ENCODE measurements at places on chromosomes 11 and 22. TPM values are rescaled to one million over a fixed set of nuclear protein-coding genes. Genes with fewer than 3 reads are reported as not detected.

Gene MS4A10
- not detected for total RNA-seq

DNA sequence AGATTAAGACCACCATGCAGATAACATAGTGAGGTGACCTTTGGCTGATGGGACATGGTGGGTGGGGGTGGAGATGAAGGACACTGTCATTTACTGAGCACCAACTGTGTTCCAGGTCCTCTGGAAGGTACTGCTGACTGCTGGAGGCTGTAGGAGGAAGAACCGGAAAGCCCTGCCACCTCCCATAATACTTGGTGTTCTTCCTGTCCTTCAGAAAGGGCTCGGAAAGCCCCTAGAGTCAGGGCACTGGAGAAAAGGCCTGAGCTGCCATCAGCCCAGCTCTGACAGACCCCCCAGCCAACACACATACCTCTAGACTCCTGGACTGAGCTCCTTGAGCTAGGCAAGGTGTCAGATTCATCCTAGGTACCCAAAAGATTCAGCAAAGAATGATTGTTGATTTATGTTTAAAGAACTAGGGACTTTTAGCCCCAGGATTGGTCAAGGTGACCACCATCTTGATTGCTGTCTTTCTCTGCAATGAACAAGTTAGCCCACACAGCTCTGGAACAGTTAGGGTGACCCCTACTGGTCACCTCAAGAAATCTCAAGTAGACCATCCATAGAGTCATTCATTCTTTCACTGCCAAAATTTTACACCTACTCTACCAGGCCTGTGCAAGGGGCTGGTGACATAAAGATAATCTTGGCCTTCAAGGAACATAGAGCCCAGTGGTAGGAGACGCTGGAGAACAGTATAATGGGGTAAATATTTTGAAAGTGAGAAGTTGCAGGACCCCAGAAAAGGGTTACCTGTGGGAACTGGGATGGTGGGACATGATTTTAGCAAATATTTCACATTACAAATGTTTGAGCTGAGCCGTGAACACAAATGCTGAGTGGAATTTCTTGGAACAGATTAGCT is 39.4 kb downstream of the IRAG1 start:
- no peak for DNase-seq

DNA sequence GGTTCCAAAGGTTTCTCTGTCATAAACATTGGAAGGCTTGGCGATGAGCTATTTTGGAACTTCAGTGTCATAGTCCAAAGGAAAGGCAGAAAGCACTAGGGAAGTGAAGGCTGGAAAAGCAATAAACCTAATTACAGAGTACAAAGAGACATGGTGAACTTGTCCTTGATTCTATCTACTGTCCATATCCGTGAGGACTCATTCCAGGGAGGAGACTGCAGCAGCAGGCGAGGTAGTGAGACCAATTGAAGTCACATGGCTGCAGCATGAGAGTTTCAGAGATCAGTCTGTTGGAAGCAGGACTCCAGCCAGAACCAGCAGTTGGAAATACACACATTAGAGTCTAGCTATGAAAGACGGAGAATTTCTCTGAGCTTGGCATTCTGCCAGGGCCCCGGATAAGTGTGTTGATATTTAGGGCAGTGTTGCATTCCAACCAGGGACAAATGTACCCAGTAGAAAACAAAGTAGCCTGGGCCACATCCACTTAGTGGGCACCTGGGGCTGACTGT is 54.1 kb upstream of the ARHGAP42 start:
- no peak for DNase-seq

Gene OR10D3
- not detected for total RNA-seq

- peak; percentile 40 for DNase-seq
Observed at GRCh38 chr11:76238551-76238950, 32.2 kb upstream of the WNT11 start.

- DNase-seq, result no peak
Observed at GRCh38 chr22:28068826-28069225, 149.8 kb upstream of the PITPNB start.

- no peak for DNase-seq
Observed at GRCh38 chr11:31106968-31107576, 262.5 kb downstream of the DCDC1 start.

GRCh38 chr11:124123622-124124021 is 8.4 kb downstream of the VWA5A start:
- no peak for DNase-seq

DNA sequence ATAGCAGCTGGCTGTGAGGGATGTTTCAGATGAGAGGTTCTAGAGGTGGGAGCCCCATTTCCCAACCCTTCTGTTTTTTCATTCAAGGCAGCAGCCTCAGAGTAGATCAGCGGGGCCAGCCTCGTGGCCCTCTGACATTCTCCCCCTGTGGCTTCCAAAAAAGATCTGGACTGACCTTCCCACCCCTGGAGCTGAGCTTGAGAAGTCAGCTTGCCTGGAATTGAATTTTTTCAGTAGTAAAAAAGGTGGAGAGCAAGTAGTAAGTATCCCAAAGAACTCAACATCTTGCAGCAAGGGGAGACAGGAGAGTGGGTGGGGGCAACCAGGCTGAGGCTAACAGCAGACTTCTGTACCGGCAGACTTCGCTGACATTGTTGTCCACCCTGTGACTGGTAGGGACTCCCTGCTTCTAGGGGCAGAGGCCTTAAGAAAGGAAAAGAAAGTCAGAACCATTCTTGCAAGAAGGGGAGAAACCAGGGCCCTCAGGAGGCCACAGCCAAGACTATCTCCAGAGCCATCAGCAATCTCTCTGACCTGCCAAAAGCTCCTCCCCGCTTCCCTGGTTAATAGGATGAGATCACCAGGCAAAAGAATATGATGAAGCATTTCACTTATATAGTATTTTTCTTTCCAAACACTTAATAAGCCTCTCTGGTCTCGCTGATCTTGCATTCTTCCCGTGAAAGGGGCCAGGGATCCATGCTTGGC is 2.0 kb upstream of the GRIK4 start:
- DNase-seq, result no peak

Gene HTR3B
- not detected for total RNA-seq

- no peak for DNase-seq
Observed at GRCh38 chr11:130525307-130525706, 76.9 kb downstream of the ADAMTS15 start.

Gene TRIM49
- total RNA-seq, result not detected

Gene PRR5L
- 15.3 TPM for total RNA-seq

GRCh38 chr11:92907671-92908070 is 61.8 kb upstream of the MTNR1B start:
- no peak for DNase-seq

DNA sequence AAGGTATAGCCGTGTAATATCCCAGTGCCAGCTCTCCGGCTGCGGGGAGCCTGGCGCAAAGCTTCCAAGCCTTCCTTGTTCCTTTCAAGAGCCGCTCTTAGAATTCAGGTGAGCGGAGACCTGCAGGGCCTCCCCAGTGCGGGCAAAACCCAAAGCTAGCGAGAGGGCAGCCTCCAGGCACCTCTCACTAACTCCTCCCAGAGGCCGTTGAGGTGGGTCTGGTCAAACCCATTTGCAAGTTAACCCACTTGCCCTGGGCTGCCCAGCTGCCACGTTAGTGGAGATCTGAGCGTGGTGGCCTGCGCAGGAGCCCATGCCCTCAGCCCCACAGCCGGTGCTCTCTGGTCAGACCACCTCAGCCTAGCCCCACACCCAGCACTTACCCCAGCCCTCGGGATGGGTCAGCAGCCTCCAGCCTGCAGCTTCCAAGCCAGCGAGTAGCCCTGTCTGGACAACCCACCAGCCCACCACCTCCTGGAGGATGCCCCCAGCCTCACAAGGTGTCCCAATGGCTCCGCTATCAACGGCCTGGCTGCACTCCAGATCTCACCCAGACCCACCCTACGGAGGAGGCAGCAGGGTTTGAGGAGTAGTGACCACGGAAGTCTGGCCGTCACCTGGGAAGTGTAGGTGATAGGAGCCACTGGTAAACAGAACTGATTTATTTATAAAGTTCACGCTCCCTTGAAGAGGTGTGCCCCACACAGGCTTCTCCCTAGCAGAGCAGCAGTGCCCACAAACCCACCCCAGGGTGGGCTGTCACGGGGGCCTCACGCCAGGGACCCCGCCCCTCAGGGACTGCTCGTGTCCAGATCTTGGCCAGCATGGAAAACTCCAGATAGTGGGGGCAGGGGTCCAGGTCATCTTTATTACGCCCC is 2.3 kb downstream of the ASCL2 start:
- peak; percentile 37 for DNase-seq

DNA sequence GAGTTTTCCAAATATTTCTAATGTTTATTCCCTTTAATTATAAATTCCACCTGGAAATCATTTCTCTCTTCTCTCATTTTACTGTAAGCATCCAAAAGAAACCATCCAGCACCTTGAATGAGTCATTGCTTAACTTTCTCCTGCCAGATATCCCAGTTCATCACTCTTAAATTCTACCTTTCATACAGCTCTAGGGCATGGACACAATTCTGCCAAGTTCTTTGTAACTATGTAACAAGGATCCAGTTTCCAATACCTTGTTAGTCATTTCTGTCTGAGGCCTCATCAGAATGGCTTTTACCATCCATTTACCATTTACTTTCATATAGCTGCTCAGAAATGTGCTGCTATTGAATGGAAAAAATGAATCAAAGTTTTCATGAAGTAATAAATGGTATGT is 455.4 kb upstream of the TENM4 start:
- no peak for DNase-seq

DNA sequence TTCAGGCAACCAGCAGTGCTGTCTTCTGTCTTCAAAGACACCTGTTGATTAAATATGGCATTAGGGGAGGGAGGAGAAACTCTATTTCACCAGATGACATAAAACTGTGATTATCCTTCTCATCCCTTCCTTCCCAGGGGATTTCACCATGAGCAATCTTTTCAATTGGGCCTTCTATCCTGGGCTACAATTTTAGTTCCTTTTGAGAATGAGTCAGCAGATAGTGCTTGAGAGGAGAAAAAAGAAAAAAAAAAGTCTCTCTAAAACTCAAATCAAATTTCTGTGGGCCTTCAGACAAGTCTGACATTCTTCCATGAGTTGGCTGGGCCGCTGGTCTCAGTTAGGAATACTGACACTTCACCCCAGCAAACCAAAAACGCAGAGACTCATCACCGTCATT is 7.2 kb downstream of the FLI1 start:
- no peak for DNase-seq

- DNase-seq, result peak; percentile 82
Observed at GRCh38 chr22:46292732-46293131, 3.9 kb upstream of the GTSE1 start.

DNA sequence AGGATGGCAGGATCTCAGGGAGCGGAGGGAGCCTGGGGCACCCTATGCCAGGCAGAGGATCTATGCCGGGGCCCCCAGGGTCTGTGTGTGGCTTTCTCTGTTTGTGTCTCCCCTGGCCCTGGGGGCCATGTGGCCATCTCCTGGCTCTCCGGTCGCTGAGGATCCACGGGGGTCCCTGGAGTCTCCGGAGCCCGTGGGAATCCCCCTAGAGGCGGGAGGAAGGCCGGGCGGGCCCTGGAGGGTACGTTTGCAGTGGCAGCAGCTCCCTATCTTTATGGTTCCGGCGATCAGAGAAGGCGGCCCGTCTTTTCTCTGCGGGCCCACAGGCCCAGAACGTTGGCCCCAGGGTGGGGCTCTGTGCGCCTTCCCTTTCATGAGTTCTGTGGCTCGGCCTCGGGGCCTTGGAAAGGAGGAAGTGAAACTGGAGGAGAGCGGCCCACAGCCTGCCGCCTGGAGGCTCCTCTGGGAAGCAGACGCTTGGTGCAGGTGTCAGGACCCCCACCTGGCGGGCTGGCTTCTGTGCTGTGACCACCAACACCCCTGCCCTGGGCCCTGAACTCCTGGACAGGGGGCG is 82.1 kb downstream of the KCNQ1 start:
- peak; percentile 83 for DNase-seq

GRCh38 chr22:36153501-36154422 is 6.8 kb downstream of the APOL3 start:
- no peak for DNase-seq

DNA sequence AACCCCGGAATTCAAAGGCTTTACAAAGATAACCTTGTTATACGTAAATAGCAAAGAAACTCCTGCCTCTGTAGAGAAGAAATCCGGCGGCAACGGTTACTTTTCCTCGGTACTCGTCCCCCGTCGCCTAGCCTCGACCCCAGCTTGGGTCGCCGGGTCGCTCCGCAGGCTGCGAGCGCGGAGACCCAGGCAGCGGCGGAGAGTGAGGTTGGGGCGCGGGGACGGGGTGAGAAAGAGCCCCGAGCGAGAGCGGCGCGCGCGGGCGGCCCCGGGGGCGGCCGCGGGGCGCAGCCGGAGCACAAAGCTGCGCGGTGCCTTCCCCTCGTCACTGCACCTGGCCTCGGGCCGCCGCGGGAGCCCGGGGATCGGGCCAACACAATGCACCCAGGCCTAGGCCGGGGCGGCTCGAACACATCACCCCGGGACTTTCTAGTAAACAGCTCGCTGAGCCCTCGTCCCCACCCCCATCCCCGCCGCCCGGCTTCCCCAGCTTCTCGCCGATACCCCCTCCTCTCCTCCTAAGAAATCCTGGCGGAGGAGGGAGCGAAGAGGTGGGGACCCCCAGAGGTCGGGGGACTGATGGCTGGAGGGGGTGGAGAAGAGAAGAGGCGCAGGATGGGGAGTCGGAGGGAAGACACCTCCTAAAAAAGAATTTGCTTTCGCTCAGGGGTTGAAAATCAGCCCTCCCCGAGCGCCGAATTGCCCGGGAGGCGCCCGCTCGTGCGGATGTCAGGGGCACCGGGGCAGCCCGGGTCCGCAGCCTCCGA is 845 bp downstream of the MPPED2 start:
- DNase-seq, result peak; percentile 73

Gene MEI1
- total RNA-seq, result 1.4 TPM

Gene OR51A2
- not detected for total RNA-seq

Gene BCL2L13
- total RNA-seq, result 39.9 TPM

Gene ANGPTL5
- total RNA-seq, result 1.3 TPM

GRCh38 chr22:36873614-36874308 is 13.0 kb downstream of the NCF4 start:
- DNase-seq, result no peak

Gene XPNPEP3
- 9.4 TPM for total RNA-seq

Gene PCNX3
- total RNA-seq, result 28.8 TPM

- no peak for DNase-seq
Observed at GRCh38 chr11:117171007-117171403, 7.5 kb upstream of the SIDT2 start.

Gene ALX4
- total RNA-seq, result 0.06 TPM

Gene KMT2A
- total RNA-seq, result 105 TPM

DNA sequence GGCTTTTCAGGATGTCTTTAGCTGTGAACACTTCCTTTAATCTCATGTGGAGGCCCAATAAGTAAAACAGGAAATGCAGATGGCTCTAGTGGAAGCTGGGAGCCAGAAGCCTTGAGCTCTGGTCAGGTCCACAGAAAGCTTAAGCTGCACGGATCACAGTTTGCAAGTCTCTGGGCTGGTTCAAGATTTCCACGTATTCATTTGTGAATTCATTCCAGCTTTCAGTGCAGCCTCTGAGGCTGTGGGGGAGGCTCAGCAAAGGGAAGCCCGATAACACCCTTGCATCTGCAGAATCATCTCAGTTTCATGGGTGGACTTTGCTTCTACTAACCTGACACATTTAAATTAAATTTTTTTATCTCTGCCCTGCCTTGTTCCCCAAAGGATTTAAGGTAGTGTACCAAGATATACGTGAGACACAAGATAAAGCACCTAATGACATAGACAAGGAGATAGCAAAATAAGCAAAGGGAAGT is 65.6 kb downstream of the ISX start:
- no peak for DNase-seq

GRCh38 chr11:21484039-21484438 is 708.8 kb upstream of the ANO5 start:
- no peak for DNase-seq

- DNase-seq, result no peak
Observed at GRCh38 chr22:45450921-45451651, 37.6 kb downstream of the RIBC2 start.

Data from aorta (tissue), 5 donors.